Activated gamma-delta T cell treated with Interleukin-2 at 50 U/mL for 16 hours (primary cell): ENCODE measurements at places on chromosomes 16 and 17.

- DNase-seq, result no peak
Measured at GRCh38 chr16:79644971-79645667, 44.6 kb upstream of the MAF start.

GRCh38 chr16:49566432-49566831 lies 192.8 kb downstream of the C16orf78 start:
- DNase-seq, result no peak

DNA sequence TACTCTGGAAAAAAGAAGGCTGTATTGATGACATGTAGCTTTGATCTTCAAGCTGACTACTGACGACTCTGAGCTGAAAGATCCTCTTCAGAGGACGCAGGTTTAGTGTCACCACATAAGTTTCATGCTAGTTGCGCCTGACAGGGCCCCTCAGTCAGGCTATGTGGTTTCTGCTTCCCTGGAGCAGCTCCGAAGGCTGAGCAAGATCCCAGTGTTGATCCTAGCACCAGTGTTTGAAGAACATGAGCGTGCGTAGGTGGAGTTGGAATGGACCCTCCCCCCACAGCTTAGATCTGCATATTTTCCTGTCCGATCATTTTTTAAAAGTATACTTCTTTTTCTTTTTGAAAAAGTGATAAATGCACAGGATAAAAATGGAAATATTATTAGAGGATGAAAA lies 17.3 kb downstream of the BANP start:
- DNase-seq, result no peak

DNA sequence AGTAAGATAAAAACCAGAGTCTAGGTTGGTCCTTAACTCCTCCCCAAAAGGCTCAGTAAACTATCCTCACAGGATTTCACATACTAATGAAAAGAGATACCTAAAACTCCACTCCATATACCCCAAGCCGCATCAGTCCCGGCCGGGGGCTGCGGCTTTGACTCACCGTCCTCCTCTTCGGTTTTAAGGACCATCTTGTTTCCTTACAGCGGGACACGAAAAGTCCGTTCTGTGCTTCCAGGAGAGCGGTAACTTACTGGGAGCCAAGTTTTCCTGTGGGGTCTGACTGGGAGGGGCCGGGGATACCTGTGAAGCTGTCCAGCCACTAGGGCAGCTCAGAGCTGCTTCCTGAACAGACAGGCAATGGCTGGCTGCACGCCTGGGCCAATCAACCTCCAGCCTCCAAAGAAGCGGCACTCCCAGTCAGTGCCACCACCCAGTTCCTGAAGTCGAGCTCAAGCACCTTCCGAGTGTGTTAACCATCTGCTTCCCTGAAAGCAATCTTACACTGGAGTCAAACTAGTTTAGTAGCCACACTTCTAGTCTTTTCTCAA lies 45.5 kb downstream of the CYTH1 start:
- peak; percentile 59 for DNase-seq

- DNase-seq, result no peak
Measured at GRCh38 chr17:75849279-75849646, 5.1 kb upstream of the UNC13D start.

GRCh38 chr17:21460358-21460757 lies 84.2 kb downstream of the KCNJ12 start:
- no peak for DNase-seq

- DNase-seq, result no peak
Measured at GRCh38 chr16:4891097-4891885, 44.0 kb downstream of the UBN1 start.

DNA sequence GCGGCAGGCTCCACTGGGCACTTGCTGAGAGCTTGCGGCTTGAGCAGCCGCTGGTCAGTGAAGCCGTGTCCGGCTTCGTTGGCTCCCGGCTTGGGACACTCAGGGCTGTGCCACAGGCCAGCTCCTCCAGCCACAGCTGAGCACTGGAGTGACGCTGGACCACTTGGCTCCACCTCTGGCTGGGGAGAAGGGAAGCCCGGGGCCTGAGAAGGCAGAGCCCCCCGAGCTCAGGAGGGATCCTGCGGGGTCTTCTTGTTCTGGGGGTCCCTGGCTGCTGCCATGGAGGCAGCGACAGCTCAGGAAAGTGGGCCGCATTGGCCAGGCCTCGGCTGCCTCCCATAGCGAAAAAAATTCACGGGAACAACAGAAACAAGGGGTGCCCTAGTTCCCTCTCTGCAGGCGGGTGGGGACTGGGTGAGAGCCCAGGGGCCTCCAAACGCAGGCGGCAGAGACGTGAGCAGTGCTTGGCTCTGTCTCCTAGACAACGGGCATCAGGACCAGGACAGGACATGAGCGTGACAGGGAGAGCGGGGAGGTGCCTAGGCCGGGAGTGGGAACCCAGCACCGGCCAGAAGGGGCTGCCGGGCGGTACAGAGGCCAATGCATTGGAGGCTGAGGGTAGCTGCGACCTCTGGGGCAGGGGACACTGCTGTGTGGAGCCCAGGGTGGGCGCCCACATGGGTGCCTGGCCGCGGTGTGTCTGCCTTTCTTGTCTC lies 37.7 kb downstream of the SLC7A5 start:
- no peak for DNase-seq

DNA sequence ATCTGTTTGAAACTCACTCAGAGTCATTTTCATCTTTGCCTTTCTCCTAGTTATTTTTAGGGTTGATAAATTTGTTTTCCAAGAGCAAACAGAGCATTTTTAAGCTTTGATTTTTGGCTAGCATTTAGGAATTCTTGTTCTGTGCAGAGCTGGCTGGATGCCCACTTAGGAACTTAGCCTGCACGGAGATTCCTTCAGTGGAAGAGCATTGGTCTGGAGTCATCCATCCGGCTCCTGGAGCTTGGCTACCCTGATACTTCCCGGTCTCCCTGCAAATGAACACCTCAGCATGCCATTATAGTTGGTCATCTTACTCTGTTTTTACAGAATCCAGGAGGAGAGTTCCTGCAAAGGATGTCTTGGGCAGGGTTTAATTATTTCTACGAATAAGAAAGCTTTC lies 57.1 kb downstream of the SPECC1 start:
- no peak for DNase-seq

DNA sequence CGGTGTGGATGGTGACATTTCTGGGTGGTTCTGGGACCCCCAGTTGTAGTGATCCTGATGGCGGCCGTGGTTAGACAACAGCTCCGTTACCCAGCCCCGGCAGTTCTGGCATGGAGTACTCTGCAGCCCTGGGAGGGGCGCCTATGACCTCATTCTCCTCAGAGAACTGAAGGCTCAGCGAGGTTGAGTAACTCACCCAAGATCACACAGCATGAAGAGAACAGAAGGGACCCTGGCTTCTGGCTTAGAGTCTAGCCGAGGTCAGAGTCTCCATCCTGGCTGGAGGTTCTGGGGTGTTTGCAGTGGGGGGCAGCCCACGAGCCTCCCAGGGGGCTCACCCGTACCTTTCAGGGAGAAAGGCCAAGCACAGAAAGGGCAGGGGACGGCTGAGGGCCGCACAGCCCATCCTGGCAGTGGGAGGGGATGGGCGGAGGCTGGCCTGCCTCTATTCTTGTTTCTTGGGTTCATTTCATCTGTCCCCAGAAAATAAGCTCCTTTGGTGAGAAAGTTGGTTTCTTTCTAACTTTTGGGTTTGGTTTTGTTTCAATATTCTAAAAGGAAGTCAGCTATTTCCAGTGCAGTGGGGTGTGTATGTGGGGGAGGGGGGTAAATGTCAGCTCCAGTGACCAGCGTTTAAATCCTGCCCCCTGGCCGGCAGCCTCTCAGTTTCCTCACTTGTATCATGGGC lies 13.2 kb downstream of the ZFPM1 start:
- no peak for DNase-seq

GRCh38 chr16:56824331-56824730 lies 40.7 kb upstream of the SLC12A3 start:
- no peak for DNase-seq

DNA sequence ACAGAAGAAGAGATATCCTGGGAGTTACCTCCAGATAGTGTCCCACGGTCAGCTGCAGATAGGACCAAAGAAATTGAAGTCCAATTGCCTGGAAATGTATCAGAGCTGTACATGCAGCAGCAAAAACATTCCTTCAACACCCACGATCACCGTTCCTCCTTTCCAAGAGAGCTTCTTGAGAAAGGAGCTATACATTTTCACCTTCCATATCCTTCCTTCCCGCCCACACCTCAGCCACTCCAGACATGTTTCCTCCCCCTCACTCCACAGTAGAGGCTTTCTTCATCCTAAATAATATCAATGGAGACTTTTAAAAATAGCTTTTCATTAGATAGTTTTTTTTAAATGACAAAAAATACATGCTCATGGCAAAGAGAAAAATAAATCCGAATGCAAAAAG lies 87.6 kb downstream of the HS3ST2 start:
- DNase-seq, result no peak

- DNase-seq, result no peak
Measured at GRCh38 chr17:36017799-36018198, at the start of gene CCL23. Gene CCL23, minus strand, starts transcription at chr17:36017972. Its CDS starts 75 bp downstream, at chr17:36017897.

DNA sequence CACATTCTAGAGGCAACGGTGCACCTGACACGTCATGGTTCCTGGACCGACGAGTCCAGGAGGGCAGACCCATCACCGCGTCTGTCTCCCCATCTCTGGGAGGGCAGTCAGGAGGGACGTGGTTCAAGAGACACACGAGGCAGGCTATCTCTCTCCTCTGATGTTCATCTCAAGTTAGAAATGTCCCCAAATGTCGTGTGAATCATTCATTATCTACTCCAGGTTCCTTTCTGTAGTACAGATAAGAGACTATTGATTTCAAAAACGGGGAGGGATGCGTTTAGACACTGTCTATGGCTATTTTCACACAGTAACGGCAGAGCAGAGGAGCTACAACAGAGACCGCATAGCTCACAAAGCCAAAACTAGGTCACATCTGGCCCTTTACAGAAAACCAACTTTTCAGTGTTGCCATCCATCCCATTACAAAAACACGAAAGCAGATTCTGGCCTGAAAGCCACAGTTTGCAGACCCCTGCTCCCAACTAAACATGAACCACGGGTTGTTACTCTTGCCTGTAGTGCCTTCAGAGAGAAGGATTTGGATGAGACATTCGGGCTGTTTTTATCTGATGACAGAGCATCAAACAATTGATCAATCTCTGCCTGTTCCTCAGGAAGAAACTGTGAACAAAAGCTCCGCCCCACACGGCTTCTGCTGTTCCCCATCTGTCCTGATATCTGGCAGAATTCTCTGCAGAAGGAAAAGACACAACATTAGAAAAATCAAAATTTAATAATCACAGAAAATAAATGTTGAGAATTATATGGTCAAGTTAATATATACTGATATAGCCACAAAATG lies 6.8 kb downstream of the MEAK7 start:
- no peak for DNase-seq

DNA sequence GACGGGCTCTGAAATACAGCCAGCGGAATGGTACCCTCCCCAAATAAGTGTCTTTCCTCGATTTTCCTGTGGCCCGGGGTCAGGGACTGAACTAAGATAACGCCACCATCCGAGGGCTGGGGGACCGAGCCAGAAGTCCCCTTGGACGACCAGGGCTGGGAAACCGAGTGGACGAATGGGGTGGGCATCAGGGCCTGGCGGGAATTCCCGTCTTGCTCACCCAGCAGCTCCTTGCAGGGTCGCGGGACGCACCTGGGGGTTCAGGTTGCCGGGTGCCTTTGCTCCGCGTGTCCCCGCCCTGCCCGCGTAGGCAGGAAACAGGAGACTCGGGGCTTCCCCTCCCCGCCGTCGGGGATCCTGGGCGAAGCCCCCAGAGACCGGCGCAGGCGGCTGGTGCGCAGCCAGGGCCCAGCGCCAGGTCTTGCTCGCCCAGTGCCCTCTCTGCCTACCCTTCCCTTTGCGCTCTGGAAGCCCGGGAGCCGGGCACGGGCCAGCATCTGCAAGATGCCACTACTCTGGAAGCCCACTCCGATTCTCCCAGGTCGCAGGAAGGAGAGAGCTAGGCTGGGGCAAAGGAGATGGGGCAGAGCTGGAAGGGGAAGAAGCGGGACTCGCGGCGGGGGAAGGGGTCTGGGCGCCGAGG lies 665 bp upstream of the GRIN2C start:
- DNase-seq, result no peak

DNA sequence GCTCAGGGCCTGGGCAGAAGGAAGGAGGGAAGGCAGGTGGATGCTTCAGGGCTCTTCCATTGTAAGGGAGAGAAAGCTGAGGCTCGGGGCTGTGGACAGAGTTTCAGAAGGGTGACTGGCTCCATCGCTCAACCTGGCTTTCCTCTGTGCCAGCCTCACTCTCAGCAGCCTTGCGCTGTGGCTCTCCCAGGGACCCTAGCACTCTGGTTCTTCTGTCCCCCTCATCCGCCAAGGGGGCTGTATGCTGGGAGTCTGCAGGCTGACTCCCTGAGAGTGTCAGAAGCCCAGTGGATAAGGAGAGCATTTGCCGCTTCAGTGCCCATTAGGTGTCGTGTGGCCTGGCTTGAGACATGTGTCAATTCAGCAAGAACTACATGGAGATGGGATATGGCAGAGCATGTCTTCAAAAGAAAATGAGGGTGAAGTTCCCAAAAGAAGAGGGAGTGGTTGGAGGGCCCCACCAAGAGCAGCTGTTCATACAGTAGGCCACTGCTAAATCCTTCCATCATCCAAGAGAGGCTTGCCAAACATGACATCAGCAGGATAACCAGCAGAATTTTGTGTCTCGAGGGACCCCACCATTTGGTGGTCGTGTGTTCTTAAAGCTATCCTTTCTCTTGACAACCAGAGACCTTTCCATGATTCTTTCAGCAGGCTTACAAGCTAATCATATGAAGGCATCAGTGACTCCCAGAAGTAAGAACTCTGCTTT lies 148.2 kb downstream of the IRX5 start:
- DNase-seq, result no peak

DNA sequence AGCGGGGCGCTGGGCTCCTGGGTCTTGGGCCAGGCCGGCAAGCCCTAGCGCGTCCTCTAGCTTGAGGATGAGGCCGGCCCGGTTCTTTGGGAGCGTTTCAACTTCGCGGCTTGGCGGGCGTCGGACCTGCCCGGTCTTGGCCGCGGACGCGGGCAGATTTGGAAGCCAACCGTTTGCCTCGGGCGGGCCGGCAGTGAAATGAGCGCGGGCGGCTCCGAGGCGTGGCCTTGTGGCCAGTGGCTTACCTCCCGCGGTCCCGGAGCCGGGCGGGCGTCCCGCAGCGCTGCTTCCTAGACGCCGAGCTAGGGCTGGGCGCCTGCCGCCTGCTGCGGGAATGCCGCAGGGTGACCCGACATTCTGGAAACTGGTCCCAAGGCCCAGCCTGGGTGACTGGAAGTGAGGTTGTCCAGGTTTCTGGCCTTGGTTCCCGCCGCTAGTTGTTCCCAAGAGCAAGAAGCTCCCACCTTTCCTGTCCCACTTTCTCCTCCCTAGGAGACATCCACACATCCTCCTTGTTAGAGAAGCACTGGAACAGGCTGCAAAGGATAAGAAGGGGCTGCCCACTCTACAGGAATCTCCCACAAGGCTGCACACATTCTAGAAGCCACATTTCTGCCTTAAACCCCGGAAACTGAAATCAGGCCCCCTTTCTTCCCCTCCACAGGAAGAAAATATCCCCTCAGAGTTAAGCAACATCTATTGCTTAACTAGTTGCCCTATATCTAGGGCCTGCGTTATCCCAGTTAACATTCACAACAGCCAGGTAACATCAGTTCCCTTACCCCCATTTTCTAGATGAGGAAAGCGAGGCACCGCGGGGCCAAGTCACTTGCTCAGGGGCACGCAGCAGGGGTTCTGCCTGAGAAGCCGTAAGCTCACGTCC lies 4.5 kb upstream of the CBX8 start:
- DNase-seq, result no peak
